Activated CD4-positive, alpha-beta memory T cell treated with anti-CD3 and anti-CD28 coated beads, Interleukin-2, amount 10 ng/mL, durations not matched to agents 7 days and 5 days (primary cell): ENCODE measurements at places on chromosomes 13 and 19.

- no peak for DNase-seq
These were observed 114.2 kb upstream of the UQCRFS1 start for GRCh38 chr19:29326849-29327840.

- no peak for DNase-seq
These were observed 7.1 kb upstream of the KLK5 start for GRCh38 chr19:50959731-50960500.

- DNase-seq = no peak
These were observed 48.8 kb upstream of the PDCD5 start for GRCh38 chr19:32532233-32532632.

GRCh38 chr13:21688056-21688455 lies 17.2 kb downstream of the FGF9 start:
- DNase-seq = no peak

DNA sequence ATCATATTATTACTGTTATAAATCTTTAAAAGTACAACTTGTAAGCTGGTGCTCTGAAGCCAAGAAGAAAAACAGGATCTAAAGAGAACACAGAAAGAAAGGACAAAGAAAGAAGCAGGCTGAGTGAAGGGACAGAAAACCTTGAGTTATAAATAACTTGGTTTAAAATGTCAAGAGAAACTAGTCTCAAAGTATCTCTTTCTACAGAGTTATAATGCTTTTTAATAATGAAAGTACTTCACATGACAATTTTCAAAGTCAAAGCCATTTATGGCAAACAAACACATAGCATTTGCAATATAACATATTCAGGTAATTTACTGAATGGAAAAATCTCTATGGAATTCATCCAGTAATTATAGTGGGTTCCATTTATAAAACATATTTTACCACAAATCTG lies 33.4 kb downstream of the CAB39L start:
- no peak for DNase-seq

DNA sequence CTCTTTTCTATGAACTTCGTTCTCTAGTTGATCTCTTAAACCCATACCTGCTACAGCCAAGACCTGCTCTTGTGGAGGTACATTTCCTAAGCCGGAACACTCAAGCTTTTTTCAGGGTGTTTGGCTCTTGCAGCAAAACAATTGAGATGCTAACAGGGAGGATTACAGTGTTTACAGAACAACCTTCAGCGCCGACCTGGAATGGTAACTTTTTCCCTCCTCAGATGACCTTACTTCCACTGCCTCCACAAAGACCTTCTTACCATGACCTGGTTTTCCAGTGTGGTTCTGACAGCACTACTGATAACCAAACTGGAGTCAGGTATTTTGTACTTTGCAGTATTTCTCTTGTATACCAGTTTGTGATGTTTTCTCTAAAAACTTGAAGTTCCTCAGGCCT lies 506 bp downstream of the KCNRG start:
- DNase-seq = no peak

GRCh38 chr13:55410398-55411330 lies 1730.1 kb upstream of the PRR20A start:
- no peak for DNase-seq

DNA sequence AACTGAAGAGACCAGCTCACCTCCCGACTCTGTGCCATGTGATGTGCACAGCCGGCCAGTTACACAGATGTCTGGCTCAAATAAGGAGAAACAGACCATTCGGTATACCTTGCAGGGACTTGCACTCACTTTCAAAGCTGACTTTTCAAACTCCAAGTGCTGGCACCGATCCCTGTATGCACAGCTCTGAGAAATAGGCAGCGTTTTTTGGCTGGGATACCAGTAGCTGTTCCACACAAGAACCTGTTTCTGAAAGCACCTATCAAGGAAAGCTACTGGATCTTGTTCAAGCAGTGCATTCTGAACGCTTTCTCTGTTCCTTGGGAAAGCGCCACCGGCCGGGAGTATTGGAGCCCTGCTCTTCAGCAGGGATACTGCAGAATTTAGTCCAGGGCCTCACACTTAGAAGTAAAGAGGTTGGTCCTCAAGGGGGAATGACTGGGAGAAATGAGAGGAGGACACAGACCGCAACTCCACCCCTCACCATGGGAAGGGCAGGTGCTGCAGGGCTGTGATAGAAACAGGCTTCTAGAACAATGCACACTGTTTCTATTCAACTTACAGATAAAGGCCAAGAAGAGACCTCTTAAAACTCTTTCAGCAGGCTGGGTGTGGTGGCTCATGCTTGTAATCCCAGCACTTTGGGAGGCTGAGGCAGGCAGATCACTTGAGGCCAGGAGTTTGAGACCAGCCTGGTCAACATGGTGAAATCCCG lies 53.6 kb upstream of the PABPC3 start:
- DNase-seq = no peak

GRCh38 chr19:46442808-46443450 lies 14.2 kb upstream of the PNMA8C start:
- no peak for DNase-seq

- DNase-seq = no peak
These were observed 17.6 kb upstream of the TUBGCP3 start for GRCh38 chr13:112605531-112605990.

DNA sequence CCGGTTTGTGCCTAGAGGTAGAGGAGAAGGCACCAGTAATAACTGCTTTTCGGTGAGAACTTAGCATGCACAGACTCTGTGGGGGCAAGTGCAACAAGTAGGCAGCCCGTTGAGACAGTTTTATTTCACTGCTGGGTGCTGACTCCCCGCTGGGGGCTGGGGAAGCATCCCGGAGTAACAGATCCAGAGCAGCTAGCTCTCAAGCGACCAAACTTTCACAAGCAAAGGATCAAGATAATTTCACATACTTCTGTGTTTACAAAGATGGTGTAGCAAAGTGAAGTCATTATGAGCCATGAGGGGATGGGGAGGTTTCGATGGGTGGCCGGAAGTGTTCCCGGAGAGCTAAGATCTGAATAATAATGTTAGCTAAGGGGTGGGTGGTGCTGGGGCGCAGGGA lies 2.8 kb downstream of the NACC1 start:
- DNase-seq = no peak

DNA sequence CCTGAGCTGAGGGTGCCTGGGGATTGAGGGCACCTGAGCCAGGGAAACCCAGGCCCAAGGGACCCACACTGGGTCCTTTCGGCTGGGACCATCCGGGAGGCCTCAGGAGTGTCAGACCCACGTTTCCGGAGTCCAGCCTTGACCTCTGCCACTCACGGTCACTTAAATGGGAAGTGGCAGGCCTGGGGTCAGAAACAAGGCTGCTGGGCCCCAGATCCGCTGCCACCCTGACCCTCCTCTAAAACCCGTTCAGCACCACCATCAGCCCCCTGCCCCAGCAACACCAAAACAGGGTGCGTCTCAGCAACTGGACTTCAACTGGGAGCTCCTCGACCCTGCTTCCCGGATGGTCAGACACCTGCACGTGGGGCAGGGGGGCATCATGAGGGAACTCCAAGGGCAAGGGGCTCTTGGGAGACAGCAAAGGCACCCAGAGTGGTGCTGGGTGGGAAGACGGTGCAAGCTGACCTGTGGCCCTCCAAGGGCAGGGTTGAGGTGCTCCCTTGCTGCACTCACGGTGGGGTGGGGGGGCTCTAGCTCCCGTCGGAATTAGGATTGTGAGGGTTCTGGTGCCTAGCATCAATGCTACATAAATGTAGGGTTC lies 1.2 kb upstream of the PLPP2 start:
- DNase-seq = no peak

DNA sequence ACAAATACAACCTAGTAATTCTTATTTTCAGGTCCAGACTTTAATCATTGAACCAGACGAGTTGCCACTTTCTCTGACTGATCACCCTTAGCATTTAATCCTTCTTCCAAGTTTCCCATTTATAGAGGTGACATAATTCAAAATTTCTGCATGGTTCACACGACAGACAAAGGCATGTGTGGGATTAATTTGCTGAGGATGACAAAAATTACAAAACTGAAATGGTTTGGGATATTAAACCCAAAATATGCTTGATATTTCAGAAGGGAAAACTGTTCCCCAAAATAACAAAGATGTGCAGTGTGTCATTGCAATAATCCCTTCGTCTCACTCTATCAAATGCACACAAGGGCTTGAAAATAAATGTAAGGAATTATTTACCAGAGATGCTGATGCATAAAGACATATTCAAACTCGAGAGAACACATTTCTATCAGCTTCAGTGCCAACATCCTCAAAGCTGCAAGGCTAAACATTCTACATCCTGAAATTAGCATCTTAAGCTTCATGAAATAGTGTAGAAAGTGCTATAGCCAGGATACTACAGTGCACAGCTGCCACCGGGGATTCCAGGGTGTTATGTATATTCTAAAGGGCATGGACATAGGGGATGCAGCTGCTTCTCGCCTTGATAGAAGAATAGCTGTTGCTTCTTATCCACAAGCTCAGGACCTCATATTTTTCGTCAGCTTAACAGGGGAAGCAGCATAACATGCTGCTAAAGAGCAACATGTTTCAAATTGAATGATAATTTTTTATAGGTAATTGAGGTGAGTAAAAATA lies 198.7 kb upstream of the SLITRK1 start:
- DNase-seq = no peak

GRCh38 chr13:101210774-101211173 lies 205.5 kb downstream of the NALCN start:
- no peak for DNase-seq

DNA sequence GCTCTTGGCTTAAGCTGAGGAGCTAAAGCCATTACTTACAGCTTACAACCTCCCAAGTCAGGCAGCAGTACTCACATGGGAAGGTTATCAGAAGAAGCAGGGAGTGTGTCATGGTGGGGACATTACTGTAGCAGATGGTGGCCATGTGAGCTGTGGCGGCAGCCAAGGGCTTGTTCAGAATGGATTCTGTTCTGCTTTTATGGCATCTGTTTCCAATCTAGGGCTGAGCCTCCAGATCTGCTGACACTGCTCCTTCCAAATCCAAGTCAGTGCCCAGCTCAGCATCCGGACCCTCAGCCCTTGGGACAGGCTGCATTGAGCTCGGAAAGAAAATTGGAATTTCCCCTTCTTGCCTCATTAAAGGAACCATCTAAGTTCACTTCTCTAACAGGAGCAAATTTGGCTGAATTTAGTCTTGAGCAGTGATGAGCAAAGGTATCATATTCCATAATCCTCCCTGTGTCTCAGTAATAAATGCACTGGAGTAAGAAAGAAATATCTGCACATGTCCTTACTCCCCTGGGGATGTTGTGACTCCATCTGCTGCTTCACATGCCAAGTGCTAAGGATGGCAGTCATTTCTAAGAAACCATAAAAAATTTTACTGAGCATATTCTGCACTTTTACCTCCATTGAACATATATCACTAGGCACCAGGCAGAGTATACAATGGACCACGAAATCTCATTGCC lies 73.9 kb downstream of the KCTD12 start:
- no peak for DNase-seq

- DNase-seq = no peak
These were observed 1.2 kb downstream of the NDUFA7 start for GRCh38 chr19:8319807-8320520.

DNA sequence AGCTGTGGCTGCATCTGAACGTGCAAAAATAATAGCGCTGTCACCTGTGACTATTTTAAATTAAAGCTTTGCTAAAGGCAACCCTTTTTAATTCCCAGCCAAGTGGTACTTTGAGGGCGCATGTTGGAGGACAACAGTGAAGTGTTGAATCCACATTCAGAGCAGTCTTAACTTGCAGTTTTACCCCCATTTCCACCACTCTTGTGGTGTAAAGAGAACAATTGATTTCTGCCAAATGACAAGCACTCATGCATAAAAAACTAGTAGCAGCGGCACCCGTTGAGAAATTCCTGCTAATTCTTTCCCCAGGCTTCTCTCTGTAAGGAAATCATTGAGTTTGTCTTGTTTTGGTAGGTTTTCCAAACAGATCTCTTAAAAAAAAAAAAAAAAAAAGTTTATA lies 1033.3 kb downstream of the EFNB2 start:
- no peak for DNase-seq

DNA sequence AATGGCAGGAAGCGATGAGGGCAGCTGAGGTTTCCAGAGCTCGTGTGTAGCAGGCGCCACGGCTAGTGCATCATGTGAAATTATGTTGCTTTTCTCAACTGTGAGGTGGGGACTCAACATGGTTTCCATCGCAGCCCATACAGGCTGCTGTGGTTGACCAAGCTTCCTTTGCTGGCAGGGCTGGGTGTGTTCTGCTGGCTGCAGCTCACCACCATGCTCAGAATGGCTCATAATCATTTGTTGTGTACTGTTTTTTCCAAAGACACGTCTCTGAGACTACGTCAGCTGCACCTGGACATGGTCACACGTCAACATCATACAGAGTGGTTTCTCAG lies 16.1 kb upstream of the RASA3 start:
- DNase-seq = peak; percentile 95

GRCh38 chr19:4064496-4065260 lies 2.0 kb downstream of the ZBTB7A start:
- peak; percentile 53 for DNase-seq

GRCh38 chr19:5001615-5002014 lies 32.7 kb downstream of the KDM4B start:
- peak; percentile 35 for DNase-seq

DNA sequence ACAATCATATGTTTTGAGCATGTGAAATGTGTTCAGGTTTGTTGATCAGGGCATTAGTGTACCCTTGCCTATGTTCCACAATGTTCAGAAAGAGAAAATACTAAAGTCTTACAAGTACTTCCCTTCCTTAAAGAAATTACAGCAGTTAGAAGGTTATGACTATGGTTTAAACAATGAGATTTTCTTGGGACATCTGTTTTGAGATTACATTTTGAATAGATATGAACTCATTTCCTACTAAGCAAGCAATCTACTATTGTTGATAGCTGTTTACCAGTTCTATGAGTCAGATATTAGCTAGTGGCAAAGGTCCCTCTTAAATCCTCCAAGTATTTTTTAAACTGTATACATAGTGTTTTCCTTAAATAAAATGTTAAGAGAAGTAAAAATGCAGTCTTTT lies 241.3 kb downstream of the DACH1 start:
- no peak for DNase-seq

GRCh38 chr19:2575734-2576481 lies 100.0 kb downstream of the GADD45B start:
- no peak for DNase-seq

GRCh38 chr19:4068047-4068966 lies 1.6 kb upstream of the ZBTB7A start:
- DNase-seq = no peak

GRCh38 chr13:109200556-109200955 lies 571.1 kb downstream of the MYO16 start:
- no peak for DNase-seq

GRCh38 chr19:18340190-18340989 lies at the start of gene PGPEP1:
Gene PGPEP1, plus strand, starts transcription at chr19:18340598. Its CDS starts 84 bp downstream, at chr19:18340682.
- DNase-seq = peak; percentile 68

- DNase-seq = peak; percentile 81
These were observed 2.8 kb downstream of the PTGER1 start for GRCh38 chr19:14472202-14472938.
